ENCODE measurements at places on chromosomes 1 and 21.

GRCh38 chr1:28853093-28853742 lies 41.2 kb downstream of the OPRD1 start:
- peak; percentile 19 for DNase-seq

DNA sequence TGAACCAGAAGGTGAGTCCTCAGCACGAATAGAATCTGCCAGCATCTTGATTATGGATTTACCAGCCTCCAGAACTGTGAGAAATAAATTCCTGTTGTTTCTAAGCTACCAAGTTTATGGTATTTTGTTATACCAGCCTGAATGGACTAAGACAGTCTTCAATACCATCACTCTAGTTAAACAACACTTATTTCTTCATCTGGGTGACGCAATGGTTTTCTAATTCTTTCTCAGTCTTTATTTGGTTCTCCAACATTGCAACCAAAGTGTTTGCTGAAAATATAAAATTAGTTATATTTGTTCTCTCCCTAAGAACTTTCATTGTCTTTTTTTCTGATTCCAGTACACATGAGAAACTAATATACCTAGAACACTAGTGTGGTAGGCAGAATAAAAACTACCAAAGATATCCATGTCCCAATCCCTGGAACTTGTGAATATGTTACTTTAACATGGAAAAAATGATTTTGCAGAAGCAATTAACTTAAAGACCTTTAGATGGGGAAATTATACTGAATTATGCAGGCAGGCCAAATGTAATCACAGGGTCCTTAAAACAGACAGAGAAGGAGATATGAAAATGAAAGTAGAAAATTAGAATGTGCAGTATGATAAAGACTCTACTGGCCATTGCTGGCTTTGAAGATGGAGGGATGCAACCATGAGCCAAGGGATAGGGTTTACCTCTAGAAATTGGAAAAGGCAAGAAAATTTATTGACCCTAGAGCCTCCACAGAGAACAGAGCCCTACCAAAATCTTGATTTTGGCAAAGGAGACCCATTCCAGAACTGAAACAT lies 1115.1 kb downstream of the PLA2G4A start:
- DNase-seq = no peak

DNA sequence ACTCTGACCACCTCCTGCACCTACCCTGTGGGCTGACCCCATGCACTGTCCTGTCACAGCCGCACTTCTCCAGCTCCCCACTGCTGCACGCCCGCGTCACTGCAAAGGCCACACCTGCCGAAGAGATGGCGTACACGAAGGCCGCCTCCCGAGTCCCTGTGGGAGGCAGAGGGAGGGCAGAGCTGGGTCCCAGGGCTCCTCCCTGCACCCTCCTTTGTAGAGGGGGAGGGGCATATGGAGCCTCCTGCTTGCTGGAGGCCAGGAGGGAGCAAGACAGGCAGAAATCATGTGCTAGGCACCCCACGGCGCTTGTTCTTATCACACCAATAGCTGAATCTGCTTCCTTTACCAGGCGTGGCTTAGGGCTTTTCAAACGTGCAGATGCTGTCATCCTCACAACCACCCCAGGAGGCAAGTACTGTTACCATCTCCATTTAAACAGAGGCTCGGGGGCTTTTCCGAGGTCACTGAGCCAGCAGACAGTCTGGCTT lies 21.4 kb downstream of the WNT4 start:
- DNase-seq = no peak

DNA sequence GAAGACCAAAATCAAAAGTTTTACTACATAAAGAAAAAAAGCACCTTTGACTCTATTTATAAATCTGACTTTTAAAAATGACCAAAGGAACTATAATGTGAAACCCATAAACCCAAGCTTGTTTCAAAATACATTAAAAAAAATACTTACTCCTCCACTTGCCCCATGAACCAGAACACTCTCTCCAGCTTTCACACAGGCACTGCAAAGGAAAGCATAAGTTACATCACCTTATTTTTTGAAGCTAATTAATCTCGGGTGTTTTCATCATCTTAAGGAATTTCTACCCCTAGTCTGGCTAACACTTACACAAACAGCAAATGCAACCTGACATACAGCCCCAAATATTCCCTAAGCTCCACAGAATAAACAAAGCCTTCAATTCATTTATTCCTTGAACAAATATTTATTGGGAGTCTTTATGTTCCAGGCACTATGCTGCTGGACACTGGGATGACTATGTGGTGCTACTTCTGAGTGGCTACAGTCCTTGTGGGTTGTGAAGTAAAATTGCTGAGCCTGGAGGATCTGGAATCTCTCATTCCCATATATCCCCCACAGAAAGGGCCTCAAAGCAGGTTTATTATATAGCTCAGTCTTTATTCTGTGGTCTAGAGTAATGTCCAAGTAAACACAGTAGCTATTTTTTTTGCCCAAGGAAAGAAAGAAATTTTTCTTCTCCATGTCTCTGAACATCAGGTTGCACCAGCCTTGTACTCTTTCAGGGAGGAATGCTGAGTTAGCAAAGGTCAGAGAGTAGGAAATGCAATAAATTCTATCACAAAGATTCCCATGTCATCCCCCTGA lies 18.2 kb downstream of the CRYZ start:
- DNase-seq = no peak

GRCh38 chr1:78227705-78228635 lies 182.2 kb downstream of the GIPC2 start:
- DNase-seq = no peak

DNA sequence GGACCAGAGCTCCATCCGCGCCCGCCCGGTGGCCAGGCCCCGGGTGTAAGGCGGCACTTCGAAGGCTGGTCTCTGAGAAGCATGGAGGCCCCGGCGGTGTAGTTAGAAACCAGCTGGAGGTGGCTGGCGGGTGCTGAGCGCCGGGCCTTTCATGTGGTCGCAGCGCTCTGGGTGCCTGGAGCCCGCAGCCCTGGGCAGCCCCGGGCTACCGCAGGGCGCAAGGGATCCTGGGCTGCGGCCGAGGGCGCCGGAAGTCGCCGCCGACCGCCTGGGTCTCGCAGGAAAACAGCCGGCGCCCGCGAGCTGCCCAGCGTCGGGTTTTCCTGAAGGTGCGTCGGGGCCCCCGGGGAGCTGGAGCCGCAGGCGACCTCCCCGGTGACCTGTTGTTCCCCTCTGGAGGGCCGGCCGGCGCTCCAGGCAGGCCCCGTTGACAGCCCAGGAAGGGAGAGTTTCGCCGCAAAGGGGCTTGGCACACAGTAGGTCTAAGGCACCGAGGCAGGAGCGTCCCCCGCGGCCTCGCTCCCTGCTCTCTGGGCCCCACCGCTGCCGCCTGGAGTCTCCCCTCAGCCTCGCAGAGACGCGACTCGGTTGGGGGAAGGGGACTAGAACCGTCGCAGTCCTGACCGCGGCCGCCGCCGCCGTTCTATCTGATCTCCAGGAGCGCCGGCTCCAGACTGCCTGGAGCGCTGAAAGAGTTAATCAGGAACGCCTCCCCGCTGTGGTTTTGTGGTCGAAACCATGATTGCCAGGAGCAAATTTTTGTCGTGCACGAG lies 2.7 kb downstream of the GRHL3 start:
- peak; percentile 15 for DNase-seq

GRCh38 chr1:204513117-204513716 lies 3.0 kb upstream of the MDM4 start:
- peak; percentile 74 for DNase-seq

DNA sequence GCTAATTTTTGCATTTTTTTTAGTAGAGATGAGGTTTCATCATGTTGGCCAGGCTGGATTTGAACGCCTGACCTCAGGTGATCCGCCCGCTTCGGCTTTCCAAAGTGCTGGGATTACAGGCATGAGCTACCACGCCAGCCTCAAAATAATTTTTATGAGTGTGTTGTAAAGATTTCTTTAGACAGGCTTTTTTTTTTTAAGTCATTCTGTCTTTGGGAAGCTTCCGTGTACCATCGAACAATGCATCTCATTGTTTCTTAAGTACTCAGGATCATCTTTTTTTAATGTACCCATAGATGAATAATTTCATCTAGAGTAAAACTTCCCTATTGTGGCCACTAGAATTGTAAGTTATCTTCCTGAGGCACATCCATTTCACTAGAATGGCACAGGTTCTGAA lies 19.6 kb upstream of the SDC3 start:
- DNase-seq = no peak

DNA sequence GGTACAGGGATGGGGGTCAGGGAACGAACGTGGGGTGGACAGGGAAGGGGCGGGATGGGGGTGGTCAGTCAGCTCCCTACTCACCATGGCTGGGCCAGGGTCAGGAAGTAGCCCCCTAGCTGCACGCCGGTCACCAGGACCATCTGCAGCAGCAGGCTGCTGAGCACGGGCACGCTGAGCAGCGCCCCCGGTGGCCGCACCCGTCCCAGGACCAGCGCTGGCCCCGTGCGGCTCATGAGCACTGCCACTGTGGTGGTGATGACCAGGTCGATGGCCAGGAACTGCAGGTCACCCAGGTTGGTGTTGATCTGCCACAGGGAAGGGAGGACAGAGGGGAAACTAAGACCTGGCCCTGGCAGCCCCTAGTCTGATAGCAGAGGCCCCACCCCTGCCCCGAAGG lies 6.5 kb upstream of the MFAP2 start:
- no peak for DNase-seq

DNA sequence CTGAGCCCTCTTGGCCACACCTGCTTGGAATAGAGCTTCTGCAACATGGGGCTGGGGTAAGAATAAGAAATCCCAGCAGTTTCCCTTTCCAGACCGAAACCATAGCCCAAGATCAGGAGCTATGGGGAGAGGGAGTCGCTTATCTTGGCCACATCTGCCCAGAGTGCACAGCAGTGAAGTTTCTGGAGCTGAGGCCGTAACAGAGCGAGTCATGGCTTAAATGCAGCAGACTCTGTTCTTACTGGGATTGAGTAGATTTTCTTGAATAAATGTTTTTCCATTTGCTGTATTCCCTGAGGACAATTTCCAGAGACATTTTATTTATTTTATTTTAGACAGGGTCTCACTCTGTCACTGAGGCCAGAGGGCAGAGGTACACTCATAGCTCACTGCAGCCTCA lies 33.5 kb downstream of the CFAP57 start:
- no peak for DNase-seq

GRCh38 chr1:43550598-43551246 lies 20.0 kb downstream of the PTPRF start:
- no peak for DNase-seq

- peak; percentile 50 for DNase-seq
These were observed 883 bp downstream of the LAMTOR2 start for GRCh38 chr1:156055281-156056048.

- no peak for DNase-seq
These were observed 6.1 kb downstream of the SNAP47 start for GRCh38 chr1:227741166-227741870.

- DNase-seq = no peak
These were observed 1.3 kb upstream of the UBE4B start for GRCh38 chr1:10031461-10031860.

DNA sequence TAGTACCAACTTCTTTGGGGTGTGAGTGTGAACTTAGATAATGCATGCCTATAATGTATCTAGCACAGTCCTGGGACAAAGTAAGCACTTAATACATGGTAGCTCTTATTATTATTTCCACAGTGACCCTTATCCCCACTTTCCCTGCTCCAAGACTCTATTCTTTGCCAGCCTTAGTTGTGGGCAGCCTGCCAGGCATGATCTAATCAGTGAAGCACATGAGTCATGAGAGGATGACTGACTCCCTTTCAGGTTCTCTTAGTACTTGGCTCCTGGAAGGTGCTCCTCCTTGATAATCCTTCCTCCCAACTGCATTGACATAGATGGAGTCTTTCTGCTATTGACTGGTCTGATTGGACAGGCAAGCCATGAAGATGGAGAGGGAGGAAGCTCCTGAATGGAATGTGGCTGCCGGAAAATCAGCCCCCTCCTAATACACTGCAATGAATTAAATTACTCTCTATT lies 17.4 kb upstream of the GNG12 start:
- no peak for DNase-seq

- peak; percentile 29 for DNase-seq
These were observed 556 bp downstream of the GMEB1 start for GRCh38 chr1:28668956-28669723.

GRCh38 chr21:38958940-38959691 lies 153.4 kb downstream of the ETS2 start:
- peak; percentile 74 for DNase-seq

GRCh38 chr1:61190618-61191432 lies 108.5 kb downstream of the NFIA start:
- no peak for DNase-seq

- peak; percentile 59 for DNase-seq
These were observed 4.0 kb upstream of the CAP1 start for GRCh38 chr1:40036574-40036973.

DNA sequence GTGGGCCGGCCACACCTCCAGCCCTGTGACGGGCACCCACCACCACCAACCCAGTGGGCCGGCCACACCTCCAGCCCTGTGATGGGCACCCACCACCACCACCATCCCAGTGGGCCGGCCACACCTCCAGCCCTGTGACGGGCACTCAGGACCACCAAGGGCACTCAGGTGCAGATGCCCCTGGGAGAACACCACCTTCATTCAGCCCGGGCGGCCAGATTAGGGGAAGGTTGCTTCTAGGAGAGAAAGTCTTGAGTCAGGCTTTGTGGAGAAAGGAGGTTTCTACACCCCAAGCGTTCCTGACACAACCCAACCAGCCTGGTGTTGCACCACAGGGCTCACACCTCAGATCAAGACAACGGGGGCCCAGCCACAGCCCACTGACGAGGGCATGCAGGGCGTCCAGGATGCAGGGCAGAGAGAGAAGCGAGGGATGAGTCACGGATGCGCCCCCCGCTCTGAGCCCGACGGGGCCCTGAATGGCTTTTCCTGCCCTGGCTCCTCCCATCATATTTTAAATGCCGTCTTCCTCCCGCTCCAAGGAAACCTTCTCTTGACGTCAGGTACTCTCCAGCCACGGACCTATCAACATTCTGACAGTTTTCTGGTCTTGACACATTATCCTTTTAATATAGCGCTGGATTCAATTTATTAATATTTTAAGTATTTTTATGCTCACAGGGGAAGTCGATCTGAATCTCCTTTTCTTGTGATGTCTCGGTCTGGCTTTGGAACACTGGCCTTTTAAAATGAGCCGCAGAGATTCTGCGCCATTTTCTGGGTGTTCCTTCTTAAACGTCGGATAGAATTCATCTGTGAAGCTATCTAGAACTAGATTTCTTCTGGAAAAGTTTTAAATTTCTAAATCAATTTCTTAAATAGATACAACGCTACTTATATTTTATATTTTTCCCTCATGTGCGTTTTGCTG lies 631 bp upstream of the SPATC1L start:
- peak; percentile 82 for DNase-seq

GRCh38 chr1:235259133-235259778 lies 68.7 kb downstream of the ARID4B start:
- DNase-seq = no peak
